Fibroblast of pulmonary artery (primary cell): ENCODE measurements at places on chromosomes 12 and 14.

DNA sequence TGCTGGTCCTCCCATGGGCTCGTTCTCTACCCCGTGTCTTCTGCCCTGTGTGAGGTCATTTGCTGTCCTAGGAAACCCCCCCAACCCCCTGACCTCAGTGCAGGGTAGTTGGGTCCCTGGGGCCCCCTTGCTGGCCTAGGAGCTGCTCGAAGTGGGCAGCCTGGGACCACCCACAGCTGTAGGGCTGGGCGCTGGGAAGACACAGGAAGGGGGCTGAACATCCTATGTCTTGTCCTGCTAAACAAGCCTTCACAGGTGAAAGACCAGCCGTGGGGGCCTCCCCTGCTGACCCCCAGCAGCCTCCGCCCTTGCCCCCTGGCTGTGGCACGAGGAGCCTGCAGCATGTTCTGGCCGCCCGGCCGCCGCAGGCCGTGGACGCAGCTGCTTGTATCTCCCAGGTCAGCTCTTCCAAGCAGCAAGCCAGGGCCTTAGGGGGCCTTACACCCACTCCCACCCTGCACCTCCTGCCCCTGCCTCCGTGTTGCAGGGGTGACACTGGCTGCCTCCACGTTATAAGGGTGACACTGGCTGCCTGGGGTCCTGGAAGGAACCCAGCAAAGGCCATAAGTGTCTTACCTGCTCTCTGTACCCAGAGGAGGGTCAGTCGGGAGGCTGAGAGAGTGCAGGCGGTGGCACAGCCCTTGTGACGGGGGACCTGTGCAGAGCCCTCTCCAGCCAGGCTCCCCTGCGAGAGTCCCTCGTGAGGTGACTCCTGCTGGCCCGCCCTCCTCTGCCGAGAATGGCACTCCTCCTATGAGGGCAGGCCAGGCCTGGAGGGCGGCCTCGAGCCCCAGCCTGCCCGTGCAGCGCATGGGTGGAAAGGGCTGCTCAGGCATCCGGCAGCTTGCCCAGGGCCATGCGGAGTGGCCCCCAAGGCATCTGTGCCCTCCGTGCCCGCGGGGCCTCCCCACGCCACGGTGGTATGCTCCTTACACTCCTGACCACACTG lies 11.5 kb upstream of the TEX22 start:
- DNase-seq, result no peak

GRCh38 chr14:22979748-22980392 lies 2.5 kb downstream of the AJUBA start:
- DNase-seq, result no peak

- DNase-seq, result no peak
Measured at GRCh38 chr12:33828326-33828725, 194.0 kb upstream of the ALG10 start.

DNA sequence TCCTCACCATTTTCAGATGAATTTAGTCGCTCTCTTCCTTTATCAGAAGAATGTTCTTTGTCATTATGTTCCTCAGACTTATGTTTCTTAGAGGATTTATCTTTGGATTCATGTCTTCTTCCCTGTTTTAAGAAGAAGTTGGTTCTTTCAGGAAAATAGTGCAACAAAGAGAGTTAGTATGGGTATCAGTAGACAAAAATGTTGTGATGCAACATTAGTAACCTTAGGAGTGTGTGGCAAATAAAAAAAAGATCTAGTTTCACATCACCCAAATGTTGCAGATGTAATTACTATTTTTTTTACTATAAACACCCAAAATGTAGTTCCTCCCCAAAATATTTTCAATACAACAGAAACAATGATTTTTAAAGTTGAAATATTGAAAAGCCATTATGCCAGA lies 7.8 kb downstream of the RSRC2 start:
- DNase-seq, result no peak

- no peak for DNase-seq
Measured at GRCh38 chr14:69281450-69282169, 21.7 kb downstream of the GALNT16 start.

DNA sequence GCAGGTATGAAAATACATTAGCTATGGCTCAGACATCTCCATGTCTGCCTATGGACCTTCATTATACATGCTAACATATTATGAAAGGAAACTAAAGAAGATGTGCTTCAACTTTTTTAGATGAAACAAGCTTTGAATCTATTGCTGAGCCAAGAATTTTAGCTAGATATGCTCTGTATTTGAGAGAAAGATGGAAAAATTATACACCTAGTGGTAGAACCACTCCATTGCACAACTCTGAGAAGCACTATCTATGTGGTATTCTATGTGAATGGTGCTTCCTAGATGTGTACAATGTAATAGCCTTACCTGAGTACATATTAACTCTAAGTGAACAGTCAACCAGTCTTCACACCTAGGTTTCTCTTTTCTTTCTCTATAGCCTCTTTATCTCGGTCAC lies 17.3 kb downstream of the EPYC start:
- DNase-seq, result no peak

- no peak for DNase-seq
Measured at GRCh38 chr12:131511803-131512561, 198.9 kb upstream of the SFSWAP start.

GRCh38 chr12:65364046-65364445 lies 85.6 kb downstream of the MSRB3 start:
- peak; percentile 63 for DNase-seq

- no peak for DNase-seq
Measured at GRCh38 chr12:68856510-68856909, 48.5 kb downstream of the MDM2 start.

DNA sequence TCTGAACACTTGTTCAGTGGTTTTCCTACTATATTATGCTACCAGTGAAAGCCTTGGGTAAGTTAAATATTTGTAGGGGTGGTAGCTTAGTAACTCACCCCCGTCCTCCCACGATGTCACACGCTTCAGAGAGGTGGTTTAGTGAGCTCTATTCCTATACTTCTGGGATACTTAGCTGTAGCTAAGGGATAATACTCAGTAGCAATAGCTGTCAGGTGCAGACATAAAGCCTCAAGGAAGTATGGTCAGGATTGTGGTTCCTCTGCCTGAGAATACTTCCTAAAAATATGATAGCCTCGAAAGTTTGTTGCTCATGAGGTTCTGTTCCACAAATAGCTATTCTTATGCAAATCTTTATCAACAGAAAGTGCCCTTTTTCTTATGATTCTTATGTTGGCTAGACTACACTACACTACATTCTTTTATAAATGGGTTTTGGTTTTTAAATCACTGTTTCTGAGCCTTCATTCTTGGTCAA lies 11.9 kb downstream of the DLST start:
- DNase-seq, result no peak

GRCh38 chr14:30484201-30484600 lies 74.8 kb upstream of the G2E3 start:
- no peak for DNase-seq

DNA sequence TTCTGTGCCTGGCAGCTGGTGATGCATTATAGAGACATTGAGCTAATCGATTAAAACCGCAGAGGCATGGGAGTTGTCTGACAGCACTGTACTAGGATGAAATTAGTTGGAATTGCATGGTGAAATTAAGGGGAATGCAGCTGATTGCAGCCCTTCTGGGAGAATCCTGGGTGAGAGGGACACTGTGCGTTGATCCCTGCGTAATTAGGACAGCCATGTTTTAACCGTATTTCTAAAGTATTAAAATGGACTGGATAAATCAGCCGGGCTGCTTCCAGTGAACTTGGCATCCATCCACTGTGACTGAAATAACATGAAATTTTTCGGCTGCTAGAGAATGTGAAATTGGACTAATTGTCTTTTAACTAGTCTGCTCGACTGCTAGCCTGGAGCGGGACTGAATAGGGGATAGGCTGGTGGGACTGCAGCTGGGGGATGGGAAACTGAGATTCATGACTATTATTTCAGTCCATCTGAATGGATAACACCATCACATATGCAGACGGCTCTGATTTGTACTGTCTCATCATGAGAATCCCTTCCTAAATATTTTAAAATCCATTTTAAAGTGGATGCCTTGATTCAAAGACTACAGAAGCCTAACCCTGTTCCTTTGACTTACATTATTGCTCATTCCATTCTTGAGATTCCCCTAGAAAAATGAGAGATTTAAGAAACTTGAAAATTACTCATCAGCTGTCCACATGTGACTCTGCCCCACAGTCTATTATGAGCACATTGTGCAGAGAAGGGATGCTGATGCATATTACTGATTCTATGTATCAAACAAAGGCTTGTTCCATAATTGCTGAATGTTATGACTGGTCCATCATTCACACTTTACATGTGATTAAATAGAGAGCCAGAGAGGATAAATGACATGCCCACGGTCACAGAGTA lies 343.9 kb downstream of the NPAS3 start:
- DNase-seq, result peak; percentile 5

DNA sequence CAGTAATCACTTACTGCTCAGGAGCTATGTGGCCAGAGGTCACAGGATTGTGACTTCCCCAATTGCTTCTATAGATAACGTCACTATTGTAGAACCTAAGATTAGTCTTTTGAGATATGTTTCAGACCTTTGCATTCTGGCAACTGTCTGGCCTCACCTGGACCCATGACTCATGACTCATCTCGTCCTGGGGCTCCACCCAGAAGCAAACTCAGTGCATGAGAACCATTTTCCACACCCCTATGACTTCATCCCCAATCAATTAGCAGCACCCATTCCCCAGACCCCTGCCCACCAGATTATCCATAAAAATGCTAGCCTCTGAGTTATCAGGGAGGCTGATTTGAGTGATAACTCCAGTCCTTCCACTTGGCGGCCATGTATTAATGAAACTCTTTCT lies 186.9 kb downstream of the EMP1 start:
- DNase-seq, result no peak

- no peak for DNase-seq
Measured at GRCh38 chr12:57446292-57446960, 8.7 kb upstream of the INHBE start.

DNA sequence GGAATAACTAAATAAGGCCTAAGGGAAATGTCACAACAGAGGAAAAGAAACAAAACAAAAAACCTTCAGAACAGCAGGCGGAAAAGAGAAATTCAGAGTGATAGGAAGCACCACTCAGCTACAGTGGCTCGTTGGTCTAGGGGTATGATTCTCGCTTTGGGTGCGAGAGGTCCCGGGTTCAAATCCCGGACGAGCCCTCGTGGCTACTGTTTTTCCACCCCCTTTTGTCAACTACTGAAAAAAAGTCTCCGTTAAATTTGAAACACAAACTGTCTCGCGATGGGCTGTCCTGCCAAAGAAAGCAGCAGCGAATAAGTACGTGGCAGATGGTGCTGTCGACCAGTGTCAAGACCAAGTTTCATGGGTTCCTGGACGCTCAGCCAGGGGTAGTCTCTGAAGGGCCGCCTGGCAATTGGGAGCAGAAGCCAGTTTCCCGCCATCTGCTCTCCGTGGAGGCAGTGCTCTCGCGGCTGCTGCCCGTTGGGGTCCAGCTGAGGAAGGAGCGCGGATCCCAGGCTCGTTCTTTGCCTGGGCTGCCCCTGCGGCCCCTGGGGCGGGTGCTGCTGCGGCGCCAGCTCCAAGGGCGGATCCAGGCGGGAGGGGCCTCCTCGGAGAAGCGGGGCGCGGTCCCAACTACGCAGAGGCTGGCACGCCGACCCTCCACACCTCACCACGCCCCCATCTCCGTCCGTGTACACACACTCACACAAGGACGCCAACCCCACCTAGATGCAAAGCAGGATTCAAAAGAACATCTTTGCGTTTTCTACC lies at the start of gene RNASE4:
TSS of gene RNASE4 (plus strand) at position 670 of the 771 bp plus-strand sequence. CDS start 14,812 bp downstream, outside the sequence.
- peak; percentile 89 for DNase-seq

DNA sequence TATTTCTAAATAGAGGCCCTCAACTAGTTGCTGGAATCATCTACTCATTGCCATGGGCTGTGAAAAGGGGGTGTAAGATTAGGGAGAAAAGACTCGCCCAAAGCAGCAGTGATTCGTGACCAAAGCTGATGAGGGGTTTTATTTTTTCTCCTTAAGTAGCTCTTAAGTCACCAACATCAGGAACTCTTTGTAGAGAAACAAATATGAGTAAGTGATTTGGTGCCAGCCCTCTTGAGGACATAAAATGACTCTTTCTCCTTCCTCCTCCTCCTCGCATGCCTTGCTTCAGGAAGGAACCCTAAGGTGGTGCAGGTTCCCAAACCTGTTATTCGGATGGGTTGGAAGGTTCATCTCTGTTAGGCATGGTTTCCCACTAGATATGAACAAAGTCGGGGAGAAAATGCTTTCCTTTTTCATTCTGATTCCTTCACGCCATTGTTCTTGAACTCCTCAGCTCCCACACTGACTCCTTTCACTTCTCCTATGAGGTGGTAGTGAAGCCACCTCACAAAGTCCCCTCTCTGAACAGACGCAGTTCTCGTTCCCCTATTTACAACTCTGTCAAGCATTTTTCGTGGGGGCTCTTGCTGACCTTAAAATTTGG lies 113.4 kb downstream of the ETV6 start:
- DNase-seq, result no peak

GRCh38 chr14:94052662-94053061 lies 26.5 kb downstream of the OTUB2 start:
- DNase-seq, result no peak

GRCh38 chr14:23910101-23910875 lies 43.3 kb upstream of the DHRS4 start:
- peak; percentile 62 for DNase-seq

- DNase-seq, result no peak
Measured at GRCh38 chr12:84605983-84606382, 306.6 kb downstream of the SLC6A15 start.

GRCh38 chr14:30193845-30194501 lies 266.3 kb upstream of the PRKD1 start:
- DNase-seq, result peak; percentile 95

GRCh38 chr14:39140170-39140569 lies 26.0 kb downstream of the GEMIN2 start:
- DNase-seq, result no peak

DNA sequence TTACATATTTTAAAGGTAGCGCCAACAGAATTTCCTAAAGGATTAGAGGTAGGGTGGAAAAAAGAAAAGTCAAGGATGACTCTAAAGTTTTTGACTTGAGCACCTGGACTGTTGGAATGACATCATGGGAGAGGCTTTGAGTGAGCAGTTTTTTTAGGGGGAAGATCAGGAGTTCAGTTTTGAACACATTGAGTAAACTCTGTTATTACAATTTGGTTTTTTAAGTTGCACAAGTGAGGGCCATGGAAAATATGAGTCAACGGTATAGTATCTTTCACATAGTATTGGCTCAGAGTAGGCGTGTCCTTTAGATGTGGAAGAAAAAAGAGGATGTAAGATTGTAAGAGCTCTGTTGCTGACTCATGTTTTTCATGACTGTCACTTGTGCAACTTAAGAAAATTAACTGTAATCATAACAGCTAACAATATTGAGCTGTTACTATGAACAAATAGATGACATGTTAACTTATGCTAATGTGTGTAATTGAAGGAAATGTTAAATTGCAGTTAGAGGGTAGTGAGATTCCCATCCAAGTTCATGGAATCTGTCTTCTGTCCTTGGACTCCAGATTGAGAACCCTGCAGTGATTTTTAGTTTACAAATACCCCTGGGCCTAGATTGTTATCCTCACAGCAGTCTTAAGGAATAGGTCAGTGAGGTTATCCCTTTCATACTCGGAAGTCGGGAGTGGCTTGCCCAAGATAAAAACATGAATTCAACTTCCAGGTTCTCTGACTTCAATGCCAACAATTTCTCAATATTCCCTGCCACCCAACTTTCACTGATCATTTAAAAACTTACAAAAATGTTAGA lies 48.2 kb upstream of the ATP2B1 start:
- peak; percentile 99 for DNase-seq

- DNase-seq, result peak; percentile 67
Measured at GRCh38 chr12:116916714-116917114, 6.0 kb downstream of the FBXW8 start.
